T-helper 2 cell (primary cell): ENCODE measurements at places on chromosomes 12 and 14.
A peak's percentile ranks its signal among the peaks of the same experiment; 100 is the strongest.

- no peak for DNase-seq
Measured at GRCh38 chr12:117580015-117580717, 218.7 kb upstream of the NOS1 start.

DNA sequence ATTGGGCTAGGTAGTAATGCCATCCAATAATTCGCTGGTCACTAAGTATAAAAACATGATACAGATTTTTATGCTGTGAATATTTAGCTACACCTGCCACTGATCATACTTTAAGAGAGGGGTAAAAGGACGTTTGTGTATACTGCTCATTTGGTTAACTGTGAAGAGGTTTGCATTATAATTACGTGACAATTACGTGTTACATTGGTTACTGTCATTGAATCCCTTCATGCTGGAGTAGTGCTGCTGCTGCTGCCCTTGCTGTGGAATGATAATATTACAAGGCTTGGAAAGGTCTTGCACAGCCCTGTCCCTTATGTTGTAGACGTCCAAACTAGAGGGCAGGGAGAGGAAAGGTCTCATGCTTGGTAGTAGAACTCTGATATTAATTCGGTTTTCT lies 312.2 kb upstream of the ATP2B1 start:
- no peak for DNase-seq

DNA sequence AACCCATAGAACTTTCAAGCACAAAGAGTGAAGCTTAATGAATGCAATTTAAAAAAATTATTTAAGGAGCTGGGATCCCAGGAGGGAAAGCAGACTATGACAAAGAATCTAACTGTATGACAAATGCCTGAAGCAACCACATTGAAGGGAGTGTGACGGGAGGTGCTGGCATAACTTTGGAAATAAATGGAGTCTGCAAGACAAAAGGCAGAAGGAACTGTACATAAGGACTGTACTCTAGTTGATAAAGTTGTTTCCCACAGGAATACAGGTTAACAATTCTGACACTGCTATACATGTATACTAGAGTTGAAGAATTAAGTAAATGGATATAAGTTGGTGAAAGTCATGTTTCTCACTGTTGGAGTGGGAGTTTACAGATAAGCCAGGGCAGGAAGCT lies 41.2 kb upstream of the WSCD2 start:
- no peak for DNase-seq

DNA sequence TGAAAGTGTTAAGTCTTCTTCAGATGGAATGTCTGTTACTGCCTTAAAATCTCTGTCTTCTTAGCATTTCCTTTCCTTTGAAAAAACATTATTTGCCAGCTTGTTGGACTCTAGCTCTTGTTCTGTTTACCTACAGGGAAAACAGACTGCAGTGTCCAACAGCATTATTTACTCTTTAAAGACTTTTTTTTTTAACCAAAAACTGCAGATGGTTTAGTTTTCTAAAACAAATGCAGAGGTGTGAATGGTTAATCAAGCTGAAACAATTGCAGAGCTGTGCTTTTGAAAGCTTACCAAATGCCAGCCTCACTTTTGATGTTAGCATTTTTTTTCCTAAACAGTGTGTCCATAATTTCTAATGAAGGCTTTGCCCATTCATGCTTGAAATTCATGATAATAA lies 323.3 kb downstream of the TMEM117 start:
- DNase-seq: no peak

- DNase-seq: no peak
Measured at GRCh38 chr12:111964935-111965334, 48.0 kb downstream of the TMEM116 start.

- DNase-seq: no peak
Measured at GRCh38 chr14:88232771-88233170, 90.3 kb downstream of the KCNK10 start.

GRCh38 chr12:105559310-105559709 lies 228.8 kb downstream of the C12orf75 start:
- DNase-seq: no peak

DNA sequence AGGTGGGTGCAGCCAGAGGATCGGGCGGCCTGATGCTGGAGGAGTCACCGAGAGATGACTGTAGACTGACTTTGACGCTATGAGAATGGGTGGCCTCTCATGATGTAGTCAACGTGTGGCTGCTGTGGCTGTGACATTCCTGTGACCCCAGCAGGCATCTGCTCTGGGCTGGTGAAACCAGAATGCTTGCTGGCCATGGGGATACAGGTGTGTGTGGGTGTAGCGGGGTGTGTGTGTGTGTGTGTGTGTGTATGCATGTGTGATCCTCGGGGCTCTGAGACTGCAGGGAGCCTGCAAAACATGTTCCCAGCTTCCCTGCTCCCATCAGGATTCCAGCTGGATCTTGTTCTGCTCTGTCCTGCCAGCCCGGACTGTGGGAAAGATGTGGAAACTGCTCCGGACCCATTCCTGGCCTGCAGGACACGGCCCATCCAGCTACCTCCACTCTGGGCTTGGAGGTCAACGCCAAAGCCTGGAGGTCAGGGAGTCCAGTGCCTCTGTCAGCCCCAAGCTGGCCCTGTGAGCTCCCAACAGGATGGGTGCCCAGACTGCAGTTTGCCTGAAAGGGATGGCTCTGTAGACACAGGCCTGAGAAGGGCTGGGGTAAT lies 18.8 kb upstream of the HHIPL1 start:
- no peak for DNase-seq

DNA sequence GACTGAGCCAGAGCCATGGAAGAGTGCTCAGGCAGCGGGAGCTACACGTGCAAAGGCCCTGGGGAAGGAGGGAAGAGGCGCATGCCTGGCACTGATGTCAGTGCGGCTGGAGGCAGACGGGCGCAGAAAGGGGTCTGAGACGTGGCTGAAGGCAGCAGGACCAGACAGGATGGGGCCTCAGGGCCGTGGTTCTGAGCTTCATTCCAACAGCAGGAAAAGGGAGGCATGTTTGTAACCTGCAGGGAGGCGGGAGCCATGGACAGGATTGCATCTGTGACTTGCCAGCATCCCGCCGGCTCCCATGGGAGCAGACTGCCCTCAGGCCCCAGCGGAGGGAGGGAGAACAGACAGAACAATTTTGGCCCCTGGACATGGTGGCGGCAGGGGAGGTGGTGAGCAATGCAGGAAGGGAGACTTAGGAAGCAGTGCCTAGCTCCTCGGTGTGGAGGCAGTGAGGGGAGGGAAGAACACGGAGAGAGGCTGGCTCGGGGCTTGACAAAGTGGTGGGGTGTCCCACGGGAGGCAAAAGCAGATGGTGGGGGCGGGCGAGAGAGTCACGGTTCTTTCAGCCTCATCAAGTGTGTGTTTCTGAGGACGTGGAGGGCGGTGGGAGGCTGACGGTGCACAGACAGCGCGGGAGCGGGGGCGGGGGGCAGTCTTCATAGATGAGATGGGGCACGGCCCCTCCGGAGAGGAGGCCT lies 33.3 kb upstream of the INF2 start:
- no peak for DNase-seq

DNA sequence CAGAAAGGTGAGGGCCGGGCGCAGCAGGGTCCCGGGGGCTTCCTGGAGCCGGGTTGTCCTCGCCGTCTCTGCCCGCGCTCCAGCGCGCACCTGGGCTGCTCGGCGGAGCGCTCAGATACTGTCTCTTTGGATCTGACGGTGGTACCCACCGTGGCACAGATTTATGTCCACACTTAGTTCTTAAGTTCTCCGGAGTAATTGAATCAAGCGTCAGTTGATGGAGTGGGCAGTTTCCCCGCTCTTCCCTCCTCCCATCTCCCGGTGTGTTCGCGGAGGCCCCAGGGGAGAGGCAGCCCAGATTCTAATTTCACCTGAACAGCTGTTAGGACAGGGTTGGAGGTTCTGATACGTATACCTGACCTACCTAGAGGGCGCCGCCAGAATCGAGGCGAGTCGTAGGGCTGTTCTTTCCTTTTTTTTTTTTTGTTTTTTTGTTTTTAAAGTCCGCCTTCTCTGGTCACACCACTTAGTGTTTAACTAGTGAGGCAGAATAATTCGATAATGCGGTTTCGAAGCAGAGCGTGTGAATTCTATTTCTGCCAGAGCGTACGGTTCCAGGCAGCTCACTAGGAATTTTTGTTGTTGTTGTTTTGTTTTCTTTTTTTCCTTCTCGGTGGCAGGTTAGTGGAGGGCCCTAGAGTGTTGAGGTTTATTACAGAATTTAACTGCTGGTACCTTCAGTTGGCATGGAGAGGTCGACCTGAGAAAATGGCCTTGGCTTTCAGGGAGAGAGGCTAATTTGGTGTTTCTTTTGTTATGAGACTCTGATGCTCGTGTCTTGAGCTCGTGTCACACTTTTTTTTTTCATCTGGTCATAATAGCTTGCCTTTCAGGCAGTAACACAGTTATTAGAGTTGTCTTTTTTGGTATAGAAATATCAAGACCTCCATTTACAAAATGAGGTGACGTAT lies 22.3 kb upstream of the GNS start:
- DNase-seq: no peak

DNA sequence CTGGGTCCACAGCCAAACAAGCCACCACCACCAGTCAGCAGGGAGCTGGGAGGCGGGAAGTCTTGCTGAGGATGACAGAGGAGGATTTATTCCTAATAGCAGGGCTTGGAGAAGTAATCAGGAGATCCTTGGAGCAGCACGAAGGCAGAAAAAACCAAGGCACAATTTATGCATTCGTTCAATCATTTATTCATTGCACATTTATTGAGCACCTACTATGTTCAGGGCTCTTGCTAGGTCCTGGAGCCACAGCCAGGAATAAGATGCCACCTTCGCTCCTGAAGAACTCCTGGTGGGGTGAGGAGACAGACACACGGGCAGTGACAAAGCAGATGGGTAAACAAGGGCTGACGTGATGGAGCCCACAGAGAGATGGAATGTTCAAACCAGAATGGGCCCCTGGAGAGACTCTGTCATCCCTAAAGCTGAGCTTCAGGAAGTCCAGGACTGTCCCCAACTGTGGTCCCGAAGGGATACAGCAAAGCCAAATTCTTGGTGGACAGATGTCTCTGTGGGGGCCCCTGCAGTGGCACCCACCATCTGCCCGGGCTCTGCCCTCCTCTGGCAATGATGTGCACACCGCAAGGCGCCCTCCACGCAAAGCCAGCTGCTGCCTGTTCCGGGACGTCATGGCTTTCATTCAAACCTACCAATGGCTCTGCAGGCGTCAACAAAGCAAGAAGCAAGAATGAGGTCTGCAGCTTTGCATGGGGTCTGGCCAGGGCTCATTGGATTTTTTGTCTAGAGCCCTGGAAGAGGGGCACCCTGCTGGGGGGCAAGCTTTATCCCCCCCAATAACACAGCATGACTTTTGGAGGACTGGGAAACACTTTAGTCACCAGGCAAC lies 3.0 kb upstream of the TESC start:
- no peak for DNase-seq

DNA sequence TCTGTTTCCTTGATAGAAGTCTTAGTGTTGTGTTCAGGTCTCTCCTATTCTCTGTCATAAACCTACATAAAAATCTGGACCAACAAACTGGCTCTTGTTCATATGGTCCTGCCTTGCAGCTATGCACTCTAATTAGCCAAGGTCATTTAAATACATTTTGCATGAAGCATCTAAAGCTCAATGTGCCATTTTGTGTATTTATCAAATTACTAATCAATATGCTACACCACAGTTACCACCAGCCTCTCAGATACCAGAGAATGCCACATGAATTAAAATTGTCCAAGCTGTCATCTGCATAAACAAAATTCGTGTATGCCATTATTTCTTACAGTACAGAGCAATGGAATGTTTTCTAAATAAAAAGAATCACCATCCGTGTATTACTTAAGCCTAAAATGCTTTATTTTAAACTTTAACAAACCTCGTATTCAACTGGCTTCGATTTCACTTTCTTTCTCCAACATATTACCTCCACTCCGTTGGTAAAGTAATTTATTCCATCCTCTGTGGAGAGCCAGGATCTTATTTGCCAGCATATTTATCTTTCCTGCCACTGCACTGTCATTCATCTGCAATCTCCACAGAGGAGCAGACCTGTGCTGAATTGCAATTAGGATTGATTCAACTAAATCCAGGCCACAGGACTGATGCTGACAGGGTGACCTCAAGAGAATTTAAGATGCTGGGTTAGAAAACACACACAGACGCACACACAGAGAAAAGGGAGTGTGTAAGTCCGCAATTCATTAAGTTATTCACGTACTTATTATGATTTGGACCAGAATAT lies 284.1 kb upstream of the FOXG1 start:
- DNase-seq: no peak

GRCh38 chr12:11967376-11968047 lies 103.2 kb upstream of the BCL2L14 start:
- DNase-seq: no peak

DNA sequence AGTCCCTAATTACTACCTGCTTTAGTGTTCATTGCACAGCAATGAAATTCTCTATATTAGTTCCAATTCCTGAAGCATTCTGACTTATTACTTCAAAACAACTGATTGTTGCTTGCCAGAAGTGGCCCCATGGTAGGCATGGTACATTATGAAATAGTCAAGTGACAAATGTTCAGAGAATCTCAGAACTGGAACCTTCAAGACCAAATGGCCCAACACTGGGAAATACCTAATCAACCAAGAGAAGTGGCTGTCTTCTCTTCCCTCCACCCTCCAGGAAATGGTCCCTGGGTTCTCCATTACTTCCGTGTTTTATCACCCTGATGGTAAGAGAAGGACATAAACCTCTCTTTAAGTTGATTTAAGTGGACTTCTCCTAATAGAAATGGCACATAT lies 49.9 kb downstream of the ITPR2 start:
- DNase-seq: no peak

DNA sequence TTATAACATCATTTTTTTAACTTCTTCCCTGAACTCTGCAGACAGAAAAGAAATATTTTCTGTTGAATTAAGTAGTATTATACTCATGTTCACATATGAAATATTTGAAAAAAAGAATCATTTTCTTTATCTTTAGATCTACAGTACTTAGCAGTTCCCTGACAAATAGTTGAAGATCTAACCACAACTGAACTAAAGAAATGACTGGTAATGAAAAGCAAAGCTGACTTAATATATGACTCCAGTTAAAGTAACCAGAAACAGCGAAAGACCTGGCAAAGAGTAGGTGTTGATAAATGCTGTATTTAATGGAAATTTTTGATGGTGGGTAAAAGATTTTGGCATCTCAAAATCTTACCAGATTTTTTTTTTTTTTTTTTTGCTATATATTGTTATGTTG lies 207.1 kb upstream of the SLC16A7 start:
- DNase-seq: peak; percentile 76

- DNase-seq: no peak
Measured at GRCh38 chr12:122226366-122227125, 694 bp upstream of the DIABLO start.
